ENCODE measurements at places on chromosomes 7 and 10. TPM values are rescaled to one million over a fixed set of nuclear protein-coding genes. Genes with fewer than 3 reads are reported as not detected.

- no peak for DNase-seq
Observed at GRCh38 chr10:124003871-124004662, 89.3 kb downstream of the CHST15 start.

SUFU gene
- total RNA-seq, result 10.5 TPM

DNA sequence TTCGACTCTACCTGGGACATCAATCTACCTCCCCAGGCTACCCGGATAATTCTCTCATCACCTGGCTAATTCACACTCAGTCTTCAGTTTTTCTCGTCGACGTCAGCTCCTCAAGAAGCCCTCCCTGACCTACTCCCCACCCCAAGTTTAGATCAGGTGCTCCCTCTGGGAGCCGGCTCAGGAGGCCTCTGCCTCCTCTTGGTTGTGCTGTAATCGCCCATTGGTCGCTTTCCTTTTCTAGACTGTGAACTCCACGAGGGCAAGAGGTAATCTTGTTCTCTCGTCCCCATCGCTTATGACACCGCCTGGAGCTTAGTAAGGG is 461 bp upstream of the WIPF3 start:
- DNase-seq, result no peak

DTX2 gene
- total RNA-seq, result 10.6 TPM

DNA sequence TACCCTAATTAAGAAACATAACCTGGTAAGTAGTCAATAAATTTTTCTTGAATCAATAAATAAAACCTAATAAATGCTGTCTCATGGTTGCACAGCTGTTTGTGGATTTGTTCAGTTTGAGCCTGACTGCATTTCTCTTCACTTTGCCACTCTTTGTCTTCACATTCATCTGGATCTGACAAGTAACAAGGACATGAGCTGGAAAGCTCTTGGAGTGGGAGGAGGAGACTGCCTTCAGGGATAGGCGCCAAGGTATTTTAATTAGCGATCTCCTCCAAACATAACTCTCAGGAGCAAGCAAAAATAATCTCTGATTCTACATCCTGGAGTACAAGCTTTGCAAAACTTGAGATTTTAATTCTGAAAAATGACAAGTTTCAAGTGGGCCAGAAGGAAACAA is 251.0 kb downstream of the BMPER start:
- DNase-seq, result no peak

DNA sequence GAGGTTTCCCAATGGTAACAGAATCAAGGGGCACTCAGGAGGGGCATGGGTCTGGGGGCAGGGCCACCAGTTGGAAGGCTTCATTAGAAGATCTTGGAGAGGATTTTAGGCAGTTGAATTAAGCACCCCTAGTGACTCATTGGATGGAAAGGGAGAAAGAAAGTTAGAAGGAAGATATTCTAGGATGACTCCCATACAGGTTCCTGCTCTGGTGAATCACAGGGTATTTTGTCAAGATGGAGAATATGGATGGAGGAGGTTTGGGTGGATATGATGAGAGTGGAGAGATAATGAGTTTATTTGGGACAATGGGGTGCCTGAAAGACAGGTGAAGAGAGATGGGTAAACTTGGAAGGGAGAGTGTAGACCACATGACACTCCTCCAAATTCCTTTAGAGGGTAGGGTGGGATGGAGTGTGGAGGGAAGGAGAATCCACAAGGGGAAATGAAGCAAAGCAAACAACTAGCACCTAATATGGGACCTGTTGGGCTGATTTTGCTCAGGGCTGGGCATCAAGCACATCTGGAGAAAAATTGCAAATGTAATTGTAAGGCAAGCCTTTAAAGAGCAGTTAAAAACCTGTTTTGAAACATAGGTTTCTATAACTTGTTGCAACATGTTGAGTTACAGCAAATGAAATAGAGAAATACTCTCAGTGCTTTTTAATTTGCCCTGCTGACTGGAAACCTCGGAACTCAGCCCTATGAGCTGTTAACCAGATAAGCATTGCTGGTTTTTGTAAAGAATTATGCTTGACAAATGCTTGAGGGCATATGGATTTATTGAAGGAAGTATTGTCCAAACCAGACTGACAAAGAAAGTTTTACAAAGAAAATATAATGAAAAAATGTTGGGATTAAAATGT is 2.9 kb upstream of the ENTPD7 start:
- no peak for DNase-seq

All from SJCRH30 (cell line).